ENCODE measurements at places on chromosomes 6 and 20. TPM values are rescaled to one million over a fixed set of nuclear protein-coding genes. Genes with fewer than 3 reads are reported as not detected.

CLPSL1 gene
- total RNA-seq: not detected

NMBR gene
- total RNA-seq: not detected

DNA sequence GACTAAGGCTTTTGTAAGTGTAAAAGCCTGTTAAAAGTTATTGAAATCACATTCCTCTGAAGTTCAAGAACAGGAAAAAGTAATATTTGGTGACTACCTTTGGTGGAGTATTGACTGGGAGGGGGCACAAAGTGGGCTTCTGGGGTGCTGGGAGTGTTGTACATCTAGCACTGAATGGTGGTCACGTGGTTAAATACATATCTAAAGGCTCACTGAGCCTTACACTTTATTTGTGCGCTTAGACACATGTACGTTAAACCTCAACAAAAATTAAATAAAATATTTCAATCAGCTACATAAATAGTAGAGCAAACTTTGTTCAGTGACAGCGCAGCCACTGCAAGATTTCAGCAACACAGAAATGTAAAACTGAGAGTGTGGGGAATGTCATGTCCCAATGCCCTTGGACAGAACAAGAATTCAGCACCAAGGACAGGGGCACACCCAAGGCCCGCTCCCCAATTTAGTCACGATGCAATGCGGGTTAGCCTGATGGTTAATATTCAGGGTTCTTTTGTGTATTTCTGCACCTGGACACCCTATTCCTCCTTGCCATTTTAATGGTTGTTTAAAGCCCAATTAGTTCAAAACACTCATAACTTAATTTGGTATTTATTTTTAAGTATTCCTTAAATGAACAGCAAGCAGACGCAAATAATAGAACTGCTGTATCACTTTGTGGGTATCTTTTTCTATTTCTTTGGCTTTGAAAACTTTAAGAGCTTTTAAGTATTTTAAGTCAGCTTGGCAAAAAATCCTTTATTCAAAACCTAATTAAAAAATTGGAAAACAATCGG is 37.4 kb downstream of the ANGPT4 start:
- DNase-seq: no peak

GRCh38 chr6:71737953-71738352 is 148.4 kb upstream of the RIMS1 start:
- DNase-seq: no peak

- no peak for DNase-seq
Observed at GRCh38 chr6:33958526-33959328, 154.9 kb upstream of the MLN start.

DNA sequence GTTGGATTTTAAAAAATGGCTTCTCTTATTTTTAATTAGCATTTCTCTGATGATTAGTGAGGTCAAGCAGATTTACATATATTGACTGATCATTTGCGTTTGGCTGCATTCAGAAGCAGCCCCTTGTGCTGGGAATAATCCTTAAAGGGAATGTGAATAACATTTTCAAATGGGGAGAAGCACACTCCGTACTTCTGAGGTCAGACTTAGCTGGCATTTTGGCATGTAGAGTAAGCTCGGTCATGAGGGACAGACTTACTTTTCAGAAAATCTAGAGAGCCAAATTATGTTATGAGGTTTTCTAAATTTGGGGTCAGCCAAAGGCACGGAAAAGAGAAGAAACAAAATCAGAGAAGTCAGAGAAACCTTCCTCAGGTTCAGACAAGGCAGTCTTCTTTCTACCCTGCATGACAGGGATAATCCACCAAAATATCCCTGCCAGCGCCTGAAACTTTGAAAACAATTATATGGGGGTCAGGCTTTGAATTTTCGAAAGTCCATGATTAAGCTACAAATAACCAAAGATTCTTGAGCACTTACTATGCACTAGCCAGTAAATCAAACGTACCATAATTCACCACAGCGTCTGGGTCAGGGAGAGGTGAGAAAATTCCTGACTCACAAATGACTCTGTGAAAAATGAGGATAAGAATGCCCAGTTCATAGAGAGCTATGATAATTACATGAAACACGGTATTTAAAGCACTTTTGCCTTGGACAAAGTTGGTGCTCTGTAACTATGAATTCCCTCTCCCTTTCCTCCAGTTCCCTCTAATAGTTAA is 44.9 kb downstream of the ADAT2 start:
- no peak for DNase-seq

- DNase-seq: no peak
Observed at GRCh38 chr20:12829170-12829569, 179.6 kb upstream of the SPTLC3 start.

GRCh38 chr20:38680500-38681306 is 43.6 kb upstream of the SLC32A1 start:
- DNase-seq: no peak

GRCh38 chr20:48170625-48171024 is 385.3 kb upstream of the SULF2 start:
- DNase-seq: no peak

DNA sequence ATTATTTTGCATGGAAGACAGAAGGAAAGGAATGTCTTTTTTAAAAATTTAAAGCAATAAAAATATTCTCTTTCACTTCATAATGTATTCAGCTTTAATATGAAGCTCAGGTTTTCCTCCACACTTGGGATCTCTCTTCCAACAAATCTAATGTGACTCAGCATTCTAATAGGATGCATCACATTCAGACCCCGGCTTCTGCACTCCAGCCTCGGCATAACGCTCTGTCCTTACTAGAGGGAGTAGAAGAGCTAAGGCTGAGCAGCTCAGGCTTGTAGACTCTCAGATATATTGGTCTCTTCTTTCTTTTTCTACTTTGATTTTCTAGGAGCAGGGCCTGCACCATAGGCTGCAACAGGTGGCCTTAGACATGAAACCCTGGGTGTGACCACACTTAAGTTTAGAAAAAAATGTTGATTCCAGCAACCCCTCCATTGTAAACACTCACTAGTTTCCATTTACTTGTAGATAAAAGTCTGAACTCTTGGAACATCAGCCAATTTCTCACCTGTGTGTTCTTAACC is 161.7 kb downstream of the PAK5 start:
- no peak for DNase-seq
